Stimulated activated CD8-positive, alpha-beta memory T cell treated with anti-CD3 and anti-CD28 coated beads, Interleukin-2, amount 100 ng/mL, for 1 hour (primary cell): ENCODE measurements at places on chromosomes 6 and 20.

DNA sequence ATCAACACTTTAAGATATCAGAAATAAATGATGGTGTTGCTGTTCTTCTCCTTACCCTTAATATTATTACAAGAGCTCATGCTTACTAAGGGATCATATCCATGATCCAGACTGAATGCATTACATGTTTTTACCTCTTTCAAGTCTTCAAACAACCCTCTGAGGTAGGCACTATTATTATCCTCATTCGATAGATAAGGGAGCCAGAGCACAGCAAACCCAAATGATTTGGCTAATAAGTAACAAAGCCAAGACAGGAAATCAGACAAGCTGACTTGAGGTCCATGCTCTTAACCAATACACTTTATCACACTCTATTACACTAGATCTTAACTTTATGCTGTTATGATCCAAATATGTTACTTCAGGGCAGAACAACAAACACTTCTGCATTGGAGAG is 145.9 kb downstream of the RALGAPA2 start:
- DNase-seq = no peak

DNA sequence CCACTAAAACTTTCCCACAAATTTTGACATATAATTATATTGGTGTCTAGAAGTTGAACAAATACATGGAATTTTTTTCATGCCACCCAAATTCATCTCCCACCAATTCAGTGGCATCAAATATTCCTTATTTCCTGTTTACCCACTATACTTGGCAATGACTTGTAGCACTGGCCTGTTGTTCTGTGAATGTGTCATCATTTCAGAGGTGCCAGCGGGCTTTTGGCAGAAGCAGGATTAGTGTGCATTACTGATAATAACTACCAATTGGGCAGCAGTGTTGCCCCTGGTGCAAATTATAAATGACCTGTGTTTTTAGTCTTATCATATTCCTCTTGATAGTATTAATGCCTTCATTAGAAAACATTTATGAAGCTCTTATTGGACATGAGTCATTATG is 121.3 kb downstream of the TFAP2B start:
- no peak for DNase-seq

GRCh38 chr6:106448000-106448426 is 87.5 kb downstream of the CRYBG1 start:
- peak; percentile 4 for DNase-seq

DNA sequence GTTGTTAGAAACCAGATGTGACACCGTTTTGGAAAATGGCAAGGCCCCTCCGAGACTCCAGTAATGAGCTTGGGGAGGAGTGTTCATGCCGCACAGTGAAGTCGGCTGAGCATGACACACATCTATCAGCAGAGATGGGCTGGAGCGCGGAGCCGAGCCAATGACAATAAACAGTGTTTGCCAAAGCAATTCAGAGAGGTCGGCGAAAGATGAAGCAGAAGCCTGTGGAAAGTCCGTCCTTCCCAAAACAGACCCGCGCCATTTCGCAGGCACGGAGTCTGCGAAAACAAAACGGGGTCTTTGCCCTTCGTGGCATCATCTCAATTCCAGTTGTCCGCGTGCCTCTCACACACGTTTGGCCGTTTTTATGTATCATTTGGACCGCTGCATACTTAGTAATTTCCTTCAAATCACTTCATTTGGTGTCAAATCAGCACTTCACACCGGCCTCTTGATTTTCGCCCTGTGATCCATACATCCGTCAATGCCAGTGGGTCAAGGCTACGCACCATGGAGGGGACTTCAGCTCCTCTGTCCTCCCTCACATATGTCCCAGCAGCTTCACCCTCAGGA is 71.3 kb downstream of the SULF2 start:
- no peak for DNase-seq

- no peak for DNase-seq
These were observed 154.4 kb downstream of the DST start for GRCh38 chr6:56488281-56488680.

DNA sequence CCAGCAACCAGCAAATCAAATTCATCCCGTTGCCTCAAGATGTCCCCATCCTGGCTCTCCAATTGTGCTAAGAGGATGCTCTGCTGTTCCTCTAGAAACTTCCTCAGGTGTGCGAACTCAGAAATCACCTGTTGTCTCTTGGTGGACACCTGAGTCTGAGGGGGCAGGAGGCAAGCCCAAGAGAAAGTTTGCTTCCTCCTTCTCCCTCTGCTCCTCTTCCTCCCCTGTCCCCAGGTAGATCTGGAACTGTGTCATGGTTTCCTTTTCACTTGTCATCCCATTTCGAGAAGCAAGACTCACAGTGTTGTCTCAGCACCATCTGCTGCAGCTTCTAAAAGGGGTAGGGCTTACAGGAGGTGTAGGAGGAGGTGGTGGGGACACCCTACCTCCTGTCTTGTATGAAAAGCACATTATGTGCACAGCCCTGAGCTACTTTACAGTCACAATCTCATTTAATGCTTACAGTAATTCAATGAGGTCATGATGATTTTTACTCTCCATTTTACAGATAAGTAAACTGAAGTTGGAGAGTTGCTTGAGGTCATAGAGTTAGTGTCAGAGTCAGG is 2.5 kb downstream of the TRIM10 start:
- no peak for DNase-seq

GRCh38 chr20:37421060-37421905 is 75.3 kb downstream of the SRC start:
- DNase-seq = no peak

GRCh38 chr6:6484681-6485080 is 103.8 kb upstream of the LY86 start:
- DNase-seq = no peak
